Ecto neural progenitor cell (in vitro differentiated cells): ENCODE measurements at places on chromosomes 13 and 19.

GRCh38 chr13:80168089-80168850 lies 172.7 kb downstream of the SPRY2 start:
- DNase-seq: no peak

DNA sequence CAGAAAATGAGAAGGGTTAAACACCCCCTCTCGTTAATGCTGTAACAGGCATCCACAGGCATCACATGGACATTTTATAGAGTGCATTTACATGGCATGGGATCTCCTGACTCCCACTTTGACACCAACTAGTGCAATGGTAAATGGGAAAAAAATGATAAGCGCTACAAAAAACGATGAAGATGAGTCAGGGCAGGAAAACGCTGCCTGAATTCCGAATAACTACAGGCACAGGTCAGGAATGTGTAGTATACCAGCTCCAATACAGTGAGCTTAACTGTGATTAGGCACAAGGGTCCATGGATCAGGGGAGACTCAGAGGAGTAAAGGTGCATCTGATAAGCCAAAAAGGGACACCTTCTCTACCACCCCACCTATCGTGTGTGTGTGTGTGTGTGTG lies 223.6 kb downstream of the FOXO1 start:
- no peak for DNase-seq

GRCh38 chr13:33679658-33680012 lies 138.3 kb upstream of the RFC3 start:
- no peak for DNase-seq

- DNase-seq: no peak
Observed at GRCh38 chr19:33397536-33398360, 24.2 kb downstream of the CEBPG start.

DNA sequence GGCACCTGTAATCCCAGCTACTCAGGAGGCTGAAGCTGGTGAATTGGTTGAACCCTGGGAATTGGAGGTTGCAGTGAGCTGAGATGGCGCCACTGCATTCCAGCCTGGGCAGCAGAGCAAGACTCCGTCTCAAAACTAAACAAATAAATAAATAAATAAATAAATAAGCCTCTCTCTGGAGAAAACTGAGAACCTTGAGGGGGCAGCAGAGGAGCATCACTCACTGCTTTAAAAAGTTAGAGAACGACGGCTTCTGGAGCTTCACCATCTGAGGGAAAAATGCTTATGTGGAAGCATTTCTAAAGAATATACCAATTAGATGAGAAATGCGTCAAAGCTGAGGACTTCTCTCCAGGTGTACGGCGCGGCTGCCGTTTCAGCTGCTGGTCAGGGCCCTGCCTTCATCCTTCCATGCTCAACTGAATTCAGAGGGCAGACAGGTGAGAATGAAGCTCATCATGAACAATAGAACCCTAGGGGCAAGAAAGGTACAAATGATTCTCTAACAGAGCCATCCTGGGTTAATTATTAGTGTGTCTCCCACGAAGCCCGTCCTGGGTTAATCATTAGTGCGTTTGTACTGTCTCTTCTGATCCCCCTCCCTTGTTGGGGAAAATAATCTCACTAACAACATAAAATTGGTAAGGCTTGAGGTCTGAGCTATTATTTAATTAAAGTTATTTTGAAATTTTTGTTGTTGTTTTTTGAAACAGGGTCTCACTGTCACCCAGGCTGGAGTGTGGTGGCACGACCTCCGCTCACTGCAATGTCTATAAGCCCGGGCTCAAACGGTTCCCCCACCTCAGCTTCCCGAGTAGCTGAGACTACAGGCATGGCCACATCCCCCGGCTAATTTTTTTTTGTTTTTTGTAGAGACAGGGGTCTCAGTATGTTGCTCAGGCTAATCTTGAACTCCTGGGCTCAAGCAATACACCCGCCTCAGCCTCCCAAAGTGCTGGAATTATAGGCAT lies 80.1 kb downstream of the IPO5 start:
- no peak for DNase-seq

DNA sequence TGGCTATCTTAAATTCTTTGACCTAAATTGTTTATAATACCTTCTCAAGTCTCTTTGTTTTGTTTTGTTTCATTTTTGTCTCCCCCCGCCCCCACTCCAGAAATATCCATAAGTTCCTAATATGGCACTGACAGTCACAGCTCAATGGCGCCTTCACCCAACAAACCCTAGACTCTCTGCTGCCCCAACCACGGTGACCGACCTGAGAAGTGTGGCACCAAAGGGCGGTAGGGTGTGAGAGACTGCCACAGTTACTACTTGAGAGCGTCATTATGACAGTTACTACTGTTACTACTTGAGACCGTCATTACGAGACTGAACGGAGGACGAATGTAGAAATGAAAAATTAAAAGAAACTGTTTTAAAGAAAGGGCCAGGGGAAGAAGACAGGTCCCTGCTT lies 34.4 kb upstream of the PSPC1 start:
- no peak for DNase-seq
